ENCODE measurements at places on chromosomes 2 and 18.

DNA sequence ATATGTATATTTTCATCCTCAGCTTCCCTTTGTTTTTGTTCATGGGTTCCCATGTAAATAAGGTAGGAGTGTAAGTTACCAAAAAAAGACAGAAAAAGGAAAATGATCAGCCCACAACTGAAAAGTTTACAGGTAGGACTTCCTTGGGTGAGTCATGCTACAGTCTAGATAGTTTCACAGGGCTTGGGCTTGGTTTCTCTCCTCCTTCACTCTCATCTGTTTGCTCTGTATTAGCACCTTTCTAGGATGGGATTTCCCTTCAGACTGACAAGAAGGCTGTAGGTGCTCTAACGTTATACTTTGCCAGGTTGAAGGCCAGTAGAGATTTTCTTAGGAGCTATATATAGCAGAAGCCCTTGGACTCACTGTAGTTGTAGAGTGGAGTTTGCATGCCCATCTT is 57.9 kb downstream of the FAM171B start:
- DNase-seq = no peak

- no peak for DNase-seq
Observed at GRCh38 chr2:42568401-42569115, at the start of gene MTA3. TSS of gene MTA3 (plus strand) at chr2:42568632. CDS start at chr2:42568746, 114 bp downstream.

- no peak for DNase-seq
Observed at GRCh38 chr2:154368153-154368552, 330.3 kb upstream of the KCNJ3 start.

DNA sequence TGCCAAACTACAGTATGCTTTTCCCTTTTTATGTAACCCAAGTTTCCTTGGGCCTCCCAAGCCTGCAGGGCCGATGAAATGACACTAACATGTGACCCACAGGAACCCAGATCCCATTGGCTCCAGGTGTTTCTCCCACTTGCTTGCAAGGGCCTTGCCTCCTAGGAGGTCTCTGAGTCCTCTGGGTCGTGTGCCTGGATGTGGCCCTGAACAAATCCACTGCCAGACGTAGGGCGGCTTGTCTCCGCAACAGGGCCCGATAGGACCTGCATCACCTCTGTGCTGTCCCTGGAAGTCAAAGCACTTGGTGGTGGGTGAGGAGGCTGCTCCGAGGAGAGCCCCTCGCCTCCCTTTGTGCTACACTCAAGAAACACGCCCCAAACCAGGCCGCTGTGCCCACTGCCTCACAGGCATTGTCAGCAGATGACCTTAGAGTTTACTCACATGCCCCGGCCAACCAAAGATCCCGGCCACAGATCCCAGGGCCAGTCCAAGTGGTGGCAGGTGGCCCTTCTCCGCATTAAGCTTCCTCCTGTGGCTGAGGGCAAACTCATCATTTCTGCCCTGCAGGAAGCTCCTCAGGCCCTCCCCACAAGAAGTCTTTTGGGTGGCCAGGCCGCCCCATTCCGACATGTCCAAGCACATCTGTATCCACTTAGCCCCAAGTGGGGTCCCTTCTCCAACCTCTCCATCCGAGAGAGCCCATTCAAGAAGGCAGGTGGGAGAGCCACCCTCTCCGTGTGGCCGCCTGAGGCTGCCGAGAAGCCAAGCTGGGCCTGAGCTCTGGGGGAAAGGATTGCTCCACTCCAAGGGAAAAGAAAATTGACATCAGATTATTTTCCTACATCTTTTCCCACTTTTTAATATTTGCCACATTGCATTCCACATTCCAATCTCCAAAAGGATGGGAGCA is 76.7 kb downstream of the GFPT1 start:
- no peak for DNase-seq

DNA sequence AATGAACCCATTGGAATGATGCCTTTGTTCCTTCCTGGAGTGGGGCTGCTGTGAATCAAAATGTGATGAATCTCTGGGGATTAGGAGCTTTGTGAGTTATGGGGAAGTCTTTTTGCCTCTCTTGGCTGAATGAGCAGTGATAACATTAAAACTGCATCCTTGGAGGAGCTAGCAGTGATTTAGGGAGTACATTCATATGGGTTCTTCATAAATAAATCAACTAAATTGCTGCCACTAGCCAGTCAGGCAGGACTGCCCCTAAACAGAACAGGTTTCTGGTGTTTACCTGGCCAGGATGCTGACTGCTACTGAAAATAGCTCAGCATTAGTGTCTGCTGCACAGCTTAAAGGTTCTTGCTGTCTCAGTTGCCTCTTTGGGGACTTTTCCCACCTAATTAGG is 244.5 kb upstream of the MEX3C start:
- peak; percentile 7 for DNase-seq

DNA sequence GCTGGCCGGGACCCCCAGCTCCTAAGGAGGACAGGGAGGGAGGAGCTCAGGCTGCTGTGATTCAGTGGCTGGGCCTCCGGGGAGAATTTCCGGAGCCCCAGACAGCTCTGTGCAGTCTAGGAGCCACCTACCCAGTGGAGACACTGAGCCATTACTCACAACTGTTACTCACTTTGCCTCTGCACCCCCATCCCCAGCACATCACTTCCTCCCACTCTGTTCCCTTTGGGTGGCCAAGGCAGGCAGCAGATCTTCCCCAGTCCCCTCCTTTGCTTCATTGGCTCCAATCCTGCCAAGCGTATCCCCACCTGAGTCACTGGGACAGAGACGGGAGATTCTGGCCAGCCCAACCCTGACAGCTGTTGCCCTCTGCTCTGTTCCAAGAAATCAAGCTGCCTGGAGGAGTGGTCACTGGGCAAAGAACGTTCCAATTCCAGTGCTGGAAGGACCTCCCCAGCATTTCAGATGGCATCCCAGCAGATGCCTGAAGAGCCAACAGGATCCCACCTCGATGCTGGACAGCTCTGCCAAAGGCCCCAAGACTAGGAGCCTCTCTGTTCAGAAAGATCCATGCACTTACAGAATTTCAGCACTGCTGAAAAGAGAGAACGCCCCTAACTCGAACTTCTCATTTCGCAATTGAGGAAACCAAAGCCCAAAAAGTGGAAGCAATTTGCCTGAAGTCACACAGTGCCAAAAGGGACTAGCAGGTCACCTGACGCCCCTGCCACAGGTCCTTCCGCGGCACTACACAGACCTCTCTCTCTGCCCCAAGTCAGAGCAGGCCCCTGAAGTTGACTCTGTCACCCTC is 68.3 kb downstream of the TNS1 start:
- no peak for DNase-seq

GRCh38 chr2:29382486-29382885 is 267.3 kb downstream of the CLIP4 start:
- DNase-seq = no peak

GRCh38 chr2:196286821-196287220 is 115.4 kb upstream of the STK17B start:
- DNase-seq = no peak

DNA sequence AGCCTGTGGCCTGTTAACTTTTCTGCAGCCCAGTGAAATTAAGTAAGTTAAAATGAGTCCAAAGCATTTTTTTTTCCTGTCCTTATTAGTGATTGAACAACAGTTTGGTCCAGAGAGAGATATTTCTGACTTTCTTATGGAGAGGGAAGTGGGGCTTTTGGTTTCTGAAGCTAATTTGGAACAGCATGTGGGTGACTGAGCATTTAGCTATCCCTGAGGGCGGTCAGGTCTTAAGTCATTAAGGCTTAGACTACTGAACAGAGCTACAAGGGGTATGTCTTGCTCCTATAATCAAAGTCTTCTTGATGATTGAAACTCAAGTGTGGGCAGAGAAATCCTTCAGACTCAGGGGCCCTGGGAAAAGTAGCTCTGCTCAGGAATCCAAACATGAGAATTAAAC is 14.0 kb downstream of the ARHGAP25 start:
- DNase-seq = no peak

GRCh38 chr2:42794271-42795046 is 2.1 kb upstream of the HAAO start:
- DNase-seq = no peak

- no peak for DNase-seq
Observed at GRCh38 chr2:140998017-140998416, 1132.8 kb downstream of the LRP1B start.

GRCh38 chr18:44502790-44503189 is 177.9 kb upstream of the SETBP1 start:
- DNase-seq = no peak
